ENCODE measurements at places on chromosomes 5 and 9.

DNA sequence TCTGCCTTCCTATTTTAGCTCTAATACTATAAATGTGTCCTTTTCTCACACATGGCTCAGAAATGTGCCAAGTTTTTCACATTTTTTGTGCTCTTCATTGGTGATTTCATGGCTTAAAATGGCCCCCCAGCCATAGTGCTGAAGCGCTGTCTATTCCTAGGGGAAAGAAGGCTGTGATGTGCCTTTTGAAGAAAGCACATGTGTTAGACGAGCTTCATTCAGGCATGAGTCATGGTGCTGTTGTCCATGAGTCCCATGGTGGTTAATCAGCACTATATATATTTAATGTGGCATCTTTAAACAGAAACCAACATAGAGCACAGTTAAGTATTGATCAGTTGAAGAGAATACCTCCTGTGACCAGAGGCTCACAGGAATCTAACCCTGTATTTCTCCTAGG, 55.8 kb downstream of the PDE8B start:
- no peak for DNase-seq

DNA sequence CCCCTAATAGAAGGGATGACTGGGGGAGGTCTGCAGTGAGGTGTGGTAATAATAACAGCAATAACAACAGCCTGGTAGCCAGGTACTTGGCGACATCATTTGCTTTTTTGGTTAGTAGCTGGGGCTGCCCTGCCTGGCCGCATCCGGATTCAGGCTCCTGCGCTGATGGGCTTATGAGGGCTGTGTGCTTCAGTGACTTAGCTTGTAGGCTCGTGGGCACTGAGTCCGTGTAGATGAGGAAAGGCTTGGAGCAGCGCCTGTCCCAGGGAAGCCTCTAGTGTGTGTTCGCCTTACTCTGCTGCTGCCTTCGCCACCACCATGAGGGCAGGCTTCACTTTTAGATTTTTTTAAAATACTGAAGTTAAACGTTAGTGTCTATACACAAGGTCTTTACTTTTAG, 4.5 kb downstream of the NDUFS6 start:
- DNase-seq: no peak

DNA sequence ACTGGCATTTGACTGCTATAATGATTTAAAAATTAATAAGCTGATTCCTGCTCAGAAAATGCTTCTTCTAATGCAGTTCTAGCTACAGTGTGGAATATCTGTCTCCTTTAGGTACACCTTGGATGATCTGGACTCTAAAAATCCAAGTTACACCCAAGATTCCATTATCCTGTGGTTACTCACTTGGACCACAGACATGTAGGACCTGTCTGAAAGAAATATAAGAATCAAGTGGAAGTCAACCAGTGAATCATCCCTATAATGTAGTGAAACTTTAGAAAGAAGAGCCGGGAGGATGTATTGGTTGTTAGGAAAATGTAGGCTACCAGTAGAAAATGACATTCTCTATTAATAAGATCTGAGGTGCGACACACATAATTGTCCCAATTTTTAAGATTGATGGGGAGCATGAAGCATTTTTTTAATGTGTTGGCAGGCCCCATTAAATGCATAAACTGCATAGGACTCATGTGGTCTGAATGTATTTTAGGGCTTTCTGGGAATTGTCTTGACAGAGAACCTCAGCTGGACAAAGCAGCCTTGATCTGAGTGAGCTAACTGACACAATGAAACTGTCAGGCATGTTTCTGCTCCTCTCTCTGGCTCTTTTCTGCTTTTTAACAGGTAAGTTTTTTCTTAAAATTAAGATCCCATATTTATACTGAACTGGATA, at the start of gene SPINK6:
Gene SPINK6 (plus strand): TSS at position 512 of the 673 bp plus-strand sequence. CDS start 55 bp downstream, at position 567.
- no peak for DNase-seq

DNA sequence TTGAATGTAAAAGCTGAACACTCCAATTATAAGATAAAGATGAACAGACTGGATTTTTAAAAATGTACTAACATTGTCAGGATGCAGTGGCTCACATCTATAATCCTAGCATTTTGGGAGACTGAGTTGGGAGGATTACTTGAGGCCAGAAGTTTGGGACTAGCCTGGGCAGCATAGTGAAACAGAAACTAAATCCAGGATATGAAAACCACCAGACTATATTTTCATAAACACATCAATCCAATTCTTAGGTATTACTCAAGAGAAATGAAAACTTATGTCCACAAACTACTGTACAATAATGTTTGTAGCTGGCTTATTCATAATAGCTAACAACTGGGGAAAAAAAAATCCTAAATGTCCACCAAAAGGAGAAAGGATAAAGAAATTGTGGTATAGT, 26.8 kb upstream of the NAA35 start:
- DNase-seq: no peak

DNA sequence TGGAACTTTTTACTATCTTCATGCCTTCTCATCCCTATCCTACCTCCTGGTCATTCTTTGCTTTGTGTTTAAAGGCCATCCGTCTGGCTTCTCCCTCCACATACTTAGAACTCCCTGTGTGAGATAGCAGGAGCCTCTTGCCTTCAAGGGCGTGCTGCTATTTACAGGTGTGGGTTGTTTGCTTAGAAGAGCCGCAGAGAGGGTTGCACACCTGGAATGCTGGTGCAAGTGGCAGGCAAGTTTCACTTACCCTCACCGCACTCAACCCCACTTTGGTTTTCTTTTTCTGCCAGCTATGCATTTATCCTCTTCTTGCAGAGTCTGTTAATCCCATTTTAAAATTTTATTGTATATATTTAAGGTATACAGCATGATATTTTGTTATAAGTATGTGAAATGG, 12.6 kb downstream of the SKP2 start:
- no peak for DNase-seq

DNA sequence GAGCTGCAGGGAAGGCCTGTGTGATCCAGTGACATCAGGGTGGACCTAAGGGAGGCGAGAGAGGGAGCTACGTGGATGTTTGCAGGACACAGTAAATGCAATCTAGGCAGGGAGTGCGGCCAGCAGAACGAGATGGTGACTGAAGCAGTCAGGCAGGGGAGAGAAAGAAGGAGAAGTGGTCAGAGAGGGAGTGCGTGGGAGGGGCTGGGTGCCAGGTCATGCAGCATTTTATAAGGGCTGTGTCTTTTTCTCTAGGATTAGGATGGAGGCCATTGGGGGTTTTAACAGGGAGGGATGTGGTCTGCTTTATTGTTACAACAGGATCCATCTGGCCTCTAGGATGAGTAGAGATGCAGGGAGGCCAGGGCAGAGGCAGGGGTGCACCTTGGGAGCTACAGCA, 80.4 kb downstream of the DCP2 start:
- no peak for DNase-seq
